Activated T-helper 17 cell treated with anti-CD3 and anti-CD28 coated beads, Interleukin-2, amount 50 U/mL, for 72 hours (primary cell): ENCODE measurements at places on chromosomes 12 and 14. TPM values are rescaled to one million over a fixed set of nuclear protein-coding genes. Genes with fewer than 3 reads are reported as not detected.

DNA sequence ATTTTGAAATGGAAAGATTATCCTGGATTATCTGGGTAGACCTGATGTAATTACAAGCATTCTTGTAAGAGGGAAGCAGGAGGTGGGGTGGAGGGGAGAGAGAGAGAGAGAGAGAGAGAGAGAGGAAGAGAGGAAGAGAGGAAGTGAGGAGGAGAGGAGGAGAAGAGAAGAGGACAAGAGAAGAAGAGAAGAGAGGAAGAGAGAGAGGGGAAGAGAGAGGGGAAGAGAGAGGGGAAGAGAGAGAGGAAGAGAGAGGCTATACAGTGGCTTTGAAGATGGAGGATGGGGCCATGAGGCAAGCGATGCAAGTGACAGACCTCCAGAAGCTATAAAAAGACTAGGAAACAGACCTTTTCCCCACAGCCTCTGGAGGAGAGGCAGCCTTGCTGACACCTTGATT lies 13.7 kb upstream of the CHST11 start:
- no peak for ATAC-seq

- ATAC-seq: peak; percentile 32
Observed at GRCh38 chr12:76216585-76217472, 131.4 kb downstream of the BBS10 start.

Gene PIWIL1
- not detected for total RNA-seq

DNA sequence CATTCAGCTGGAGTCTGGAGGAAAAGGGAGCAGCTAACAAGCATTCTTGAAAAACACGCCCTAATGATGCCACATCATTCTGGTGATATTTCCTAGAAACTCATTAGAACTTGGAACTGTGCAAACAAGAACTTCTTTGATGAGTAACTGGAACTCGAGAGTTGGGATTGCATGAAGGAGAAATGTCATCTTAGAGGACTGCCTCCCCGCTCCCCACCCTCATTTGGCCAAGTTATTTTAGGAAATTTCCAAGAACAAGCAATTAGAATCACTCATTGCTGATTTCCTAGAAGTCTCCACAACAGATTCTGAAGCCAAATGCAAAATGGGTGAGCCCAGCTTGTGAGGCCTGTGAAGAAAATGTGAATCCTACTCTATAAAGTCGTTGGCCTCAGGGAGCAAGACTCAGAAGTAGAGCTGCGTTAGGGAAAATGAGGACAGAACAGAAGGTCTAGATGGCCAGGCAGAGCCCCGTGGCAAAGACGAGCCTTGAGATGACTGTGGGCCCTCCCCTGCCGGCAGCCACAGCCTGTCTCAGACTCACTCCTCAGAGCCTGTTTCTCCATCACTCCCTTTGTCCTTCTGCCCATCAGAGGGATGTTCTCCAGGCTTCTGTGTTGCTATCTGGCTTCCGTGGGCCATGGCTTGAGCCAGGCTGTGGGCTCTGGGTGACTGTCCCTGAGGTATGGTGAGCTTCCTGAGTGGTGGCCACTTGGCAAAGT lies 38.4 kb downstream of the RTL1 start:
- ATAC-seq: no peak

Gene RPGRIP1
- not detected for total RNA-seq

- no peak for ATAC-seq
Observed at GRCh38 chr12:32115404-32116104, 8.9 kb downstream of the BICD1 start.

- peak; percentile 64 for ATAC-seq
Observed at GRCh38 chr12:51293696-51294095, 23.5 kb upstream of the SMAGP start.

Gene RNU4-1
- total RNA-seq: 2,470 TPM

Gene SPRYD4
- total RNA-seq: 3.9 TPM

DNA sequence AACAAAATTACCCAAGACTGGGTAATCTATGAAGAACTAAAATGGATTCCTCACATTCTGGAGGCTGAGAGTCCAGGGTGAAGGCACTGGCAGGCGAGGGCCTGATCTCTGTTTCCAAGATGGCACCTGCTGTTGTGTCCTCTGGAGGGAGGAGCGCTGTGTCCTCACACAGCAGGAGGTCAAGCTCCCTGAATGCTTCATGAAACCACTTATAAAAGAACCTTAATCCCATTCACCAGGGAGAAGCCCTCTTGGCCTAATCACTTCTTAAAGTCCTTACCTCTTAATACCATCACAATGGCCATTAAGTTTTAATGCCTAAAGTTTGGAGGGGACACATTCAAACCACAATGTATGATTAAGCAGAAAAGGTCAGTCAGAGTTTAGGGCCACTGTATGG lies 172.4 kb downstream of the EMP1 start:
- ATAC-seq: no peak

- no peak for ATAC-seq
Observed at GRCh38 chr14:72880164-72880563, 13.7 kb downstream of the DPF3 start.

Gene CACNA1C
- 0.21 TPM for total RNA-seq
